Aorta (tissue), 5 donors: ENCODE measurements at places on chromosomes 16 and 17. TPM values are rescaled to one million over a fixed set of nuclear protein-coding genes. Genes with fewer than 3 reads are reported as not detected.

The CHST4 gene
- not detected for total RNA-seq

The TP53TG3F gene
- not detected for total RNA-seq

The TMEM106A gene
- total RNA-seq: 37.2 TPM

DNA sequence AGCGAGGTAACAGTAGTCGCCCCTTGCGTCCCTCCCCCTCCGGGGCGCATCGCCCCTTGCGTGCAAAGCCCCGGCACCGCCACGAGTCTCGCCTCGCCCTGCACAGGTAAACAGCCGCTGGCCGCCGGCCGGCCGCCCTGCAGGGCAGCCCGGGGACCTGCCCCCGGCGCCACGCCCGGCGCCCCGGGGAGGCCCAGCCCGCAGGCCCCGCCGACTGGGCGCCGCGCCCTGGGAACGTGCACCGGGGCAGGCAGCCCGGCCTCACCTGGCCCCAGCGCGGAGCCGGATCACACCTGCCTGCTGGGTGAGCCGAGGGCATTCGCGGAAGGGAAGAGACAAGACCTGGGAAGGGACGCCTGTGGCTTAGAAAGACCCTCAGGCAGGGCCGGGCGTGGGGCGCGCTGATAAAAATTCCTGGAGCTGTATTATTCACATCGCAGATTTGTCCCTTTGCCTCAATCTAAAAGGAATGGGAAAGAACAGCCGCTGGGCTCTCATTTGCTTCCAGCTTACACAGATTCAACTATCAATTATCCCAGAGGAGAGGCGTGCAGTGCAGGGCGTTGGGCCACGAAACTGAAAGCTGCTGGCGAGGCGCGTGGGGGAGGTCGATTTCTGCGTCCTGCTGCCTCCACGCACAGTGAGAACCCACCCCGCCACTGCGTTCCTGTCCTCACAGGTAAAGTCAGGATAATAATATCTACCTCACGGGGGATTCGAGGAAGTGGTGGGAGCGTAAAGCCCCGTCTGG, 451.9 kb downstream of the SLC39A11 start:
- no peaks in the 10 kb centered on the region for H3K4me1 ChIP-seq
- H3K36me3 ChIP-seq: no peaks in the 10 kb centered on the region
- no peak for DNase-seq
- H3K27me3 ChIP-seq: no peaks in the 10 kb centered on the region
- H3K27ac ChIP-seq: no peak overlapping the region
- H3K4me3 ChIP-seq: no peak overlapping the region

DNA sequence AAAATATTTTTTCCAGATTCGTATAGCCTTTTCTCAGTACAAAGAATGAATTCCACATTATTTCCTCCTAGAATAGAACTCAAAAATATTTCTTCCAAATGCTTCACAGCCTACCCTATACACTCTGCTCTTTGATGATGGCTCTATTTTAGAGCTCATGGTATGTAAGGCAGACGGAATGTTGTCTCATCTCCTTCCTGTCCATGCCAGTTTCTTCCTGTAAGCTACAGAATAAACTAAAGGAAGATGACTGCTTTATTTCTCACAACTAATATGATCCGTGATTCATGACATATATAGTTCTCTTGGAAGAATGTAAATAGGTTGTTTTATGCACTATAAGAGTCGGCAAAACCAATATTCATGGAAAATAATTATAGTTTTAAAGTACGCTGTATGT, 723.1 kb downstream of the CDH11 start:
- no peak overlapping the region for H3K4me3 ChIP-seq
- H3K27ac ChIP-seq: no peak overlapping the region
- H3K27me3 ChIP-seq: no peaks in the 10 kb centered on the region
- no peaks in the 10 kb centered on the region for H3K36me3 ChIP-seq

GRCh38 chr16:89618109-89618998, 4.9 kb downstream of the DPEP1 start:
- no peak overlapping the region for H3K27ac ChIP-seq
- H3K4me3 ChIP-seq: no peak overlapping the region
- H3K4me1 ChIP-seq: no peaks in the 10 kb centered on the region
- no peaks in the 10 kb centered on the region for H3K36me3 ChIP-seq
- DNase-seq: no peak

DNA sequence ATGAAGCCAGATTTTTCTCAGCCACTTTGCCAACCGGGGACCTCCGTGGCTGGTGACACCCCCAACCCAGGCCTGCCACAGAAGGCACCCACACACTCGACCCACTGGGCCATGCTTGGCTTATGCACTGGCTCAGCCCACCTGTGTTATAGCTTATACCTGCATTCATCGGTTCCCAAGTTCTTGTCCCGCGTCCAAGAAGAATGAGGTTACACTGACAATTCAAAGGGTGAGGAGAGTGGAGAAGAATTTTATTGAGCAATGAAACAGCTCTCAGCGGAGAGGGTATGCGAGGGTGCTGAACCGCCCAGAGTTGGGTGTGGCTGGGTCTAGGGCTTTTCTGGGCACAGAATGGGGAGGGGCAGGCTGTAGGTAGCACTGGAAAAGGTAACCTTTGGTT, 22.2 kb upstream of the CDH15 start:
- H3K4me3 ChIP-seq: no peak overlapping the region
- H3K27me3 ChIP-seq: no peaks in the 10 kb centered on the region
- no peak overlapping the region for H3K27ac ChIP-seq
- peaks cover 2% of the 10 kb centered on the region for H3K36me3 ChIP-seq

- H3K36me3 ChIP-seq: no peaks in the 10 kb centered on the region
- H3K27me3 ChIP-seq: no peaks in the 10 kb centered on the region
- H3K27ac ChIP-seq: no peak overlapping the region
- H3K4me1 ChIP-seq: no peaks in the 10 kb centered on the region
- no peak for DNase-seq
These were observed 4.0 kb downstream of the CBFA2T3 start for GRCh38 chr16:88973007-88973410.

DNA sequence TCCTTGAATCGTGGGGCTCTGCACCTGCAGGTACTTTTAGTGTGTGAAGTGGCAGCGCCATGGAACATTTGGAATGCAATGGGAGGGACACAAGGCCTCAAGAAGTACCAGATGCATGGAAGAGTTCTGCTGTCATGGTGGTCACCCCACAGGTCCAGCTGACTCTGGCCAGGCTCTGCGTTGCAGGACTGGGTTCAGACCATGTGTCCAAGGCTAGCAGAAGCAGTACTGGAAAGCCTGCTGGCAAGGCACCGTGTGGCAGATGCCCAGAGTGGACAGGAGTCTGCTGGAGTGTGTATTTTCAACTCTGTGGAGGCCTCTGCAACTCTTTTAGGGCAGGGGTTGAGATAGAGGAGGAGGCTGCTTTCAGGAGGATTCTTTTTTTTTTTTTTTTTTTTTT, 2.1 kb downstream of the PIPOX start:
- no peak for DNase-seq
- no peaks in the 10 kb centered on the region for H3K4me1 ChIP-seq
- no peak overlapping the region for H3K27ac ChIP-seq
- H3K4me3 ChIP-seq: no peak overlapping the region

- no peak overlapping the region for H3K27ac ChIP-seq
- no peaks in the 10 kb centered on the region for H3K4me1 ChIP-seq
- no peak overlapping the region for H3K4me3 ChIP-seq
- H3K27me3 ChIP-seq: no peaks in the 10 kb centered on the region
These were observed 123.0 kb downstream of the KCNJ2 start for GRCh38 chr17:70292366-70292765.

DNA sequence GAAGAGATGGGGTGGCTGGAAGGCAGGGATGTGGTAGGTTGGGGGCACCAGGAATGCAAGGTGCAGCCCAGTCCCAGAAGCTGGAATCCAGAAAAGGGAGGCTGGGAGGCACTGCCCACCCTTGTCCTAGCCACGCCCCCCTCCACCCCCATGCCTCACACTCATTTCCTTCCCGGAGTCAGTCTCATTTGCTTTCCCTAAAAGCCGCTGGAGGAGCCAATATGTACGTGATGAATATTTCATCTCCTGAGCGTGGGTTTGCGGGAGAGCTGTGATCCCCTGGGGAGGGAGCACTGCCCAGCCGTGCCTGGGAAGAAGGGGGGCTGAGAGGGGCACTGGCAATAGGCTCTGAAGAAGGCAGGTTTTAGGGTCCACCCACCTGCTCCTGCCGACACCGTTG, 124.5 kb upstream of the LHX1 start:
- no peaks in the 10 kb centered on the region for H3K4me1 ChIP-seq

DNA sequence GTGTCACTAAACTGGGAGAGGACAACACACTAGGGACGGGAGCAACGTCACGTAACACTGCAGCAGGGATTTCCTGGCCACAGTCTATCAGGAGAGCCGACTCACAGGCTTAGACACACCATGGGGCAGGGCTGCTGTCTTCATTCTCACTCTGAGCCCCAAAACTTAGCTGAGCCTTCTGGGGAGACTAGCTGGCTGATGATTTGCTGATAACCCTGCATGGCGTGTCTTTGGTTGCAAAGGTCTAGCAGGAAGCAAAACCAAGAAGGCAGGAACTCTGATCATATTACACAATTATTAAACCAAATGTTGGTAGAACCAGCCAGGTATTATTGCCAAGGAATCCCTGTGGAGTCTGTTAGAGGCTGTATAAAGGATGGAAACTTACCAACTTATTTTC, 345.0 kb downstream of the SLC39A11 start:
- H3K4me3 ChIP-seq: no peak overlapping the region
- H3K27ac ChIP-seq: no peak overlapping the region
- no peak for DNase-seq

- no peaks in the 10 kb centered on the region for H3K27me3 ChIP-seq
- H3K27ac ChIP-seq: no peak overlapping the region
- no peak overlapping the region for H3K4me3 ChIP-seq
- H3K36me3 ChIP-seq: no peaks in the 10 kb centered on the region
- H3K4me1 ChIP-seq: no peaks in the 10 kb centered on the region
These were observed 59.8 kb downstream of the PGS1 start for GRCh38 chr17:78438271-78438691.

DNA sequence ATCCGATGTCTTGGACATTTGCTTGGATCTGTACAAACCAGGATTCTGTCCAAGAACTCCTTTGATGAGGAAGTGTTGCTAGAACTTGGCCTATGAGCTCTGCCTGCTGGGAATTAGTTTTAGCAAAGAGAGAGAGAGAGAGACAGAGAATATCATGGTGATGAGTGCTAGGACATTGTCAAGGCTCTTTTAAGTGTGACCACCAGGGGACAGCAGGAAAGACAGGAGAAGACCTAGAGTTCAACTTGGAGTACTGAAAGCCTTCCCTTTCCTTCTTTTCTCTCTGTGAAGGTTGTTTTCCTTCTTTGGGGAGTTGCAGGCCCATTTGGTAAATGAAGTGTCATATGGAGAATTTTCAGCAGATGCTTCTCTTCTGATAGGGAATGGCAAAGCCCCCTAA, 389.2 kb upstream of the HSBP1 start:
- H3K4me3 ChIP-seq: no peak overlapping the region
- H3K4me1 ChIP-seq: no peaks in the 10 kb centered on the region
- no peak for DNase-seq
- no peaks in the 10 kb centered on the region for H3K27me3 ChIP-seq
- H3K36me3 ChIP-seq: no peaks in the 10 kb centered on the region
